ENCODE measurements at places on chromosomes 12 and 14.

GRCh38 chr12:46462641-46463355 lies 90.2 kb upstream of the SLC38A2 start:
- DNase-seq: no peak

GRCh38 chr14:82915381-82915780 lies 1381.7 kb upstream of the SEL1L start:
- no peak for DNase-seq

DNA sequence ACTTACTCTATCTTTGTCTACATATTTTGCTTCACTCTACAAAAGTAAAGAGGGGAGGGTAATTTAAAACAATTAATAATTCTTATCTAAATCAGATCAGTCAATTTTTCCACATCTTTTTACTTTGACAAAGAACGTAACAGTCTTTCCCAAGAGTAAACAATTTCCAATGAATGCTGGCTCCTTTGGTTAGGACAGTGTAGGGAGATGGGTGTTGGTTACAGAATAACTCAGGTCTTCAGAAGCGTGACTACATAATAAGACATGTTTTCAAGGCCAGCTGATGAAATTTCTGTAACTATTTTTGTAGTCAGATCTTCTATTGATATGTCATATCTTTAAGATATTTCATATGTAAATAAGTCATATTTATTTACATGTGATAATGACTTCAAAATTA lies 183.0 kb upstream of the CAND1 start:
- DNase-seq: no peak

GRCh38 chr12:47949441-47950341 lies 13.7 kb upstream of the TMEM106C start:
- DNase-seq: peak; percentile 54

DNA sequence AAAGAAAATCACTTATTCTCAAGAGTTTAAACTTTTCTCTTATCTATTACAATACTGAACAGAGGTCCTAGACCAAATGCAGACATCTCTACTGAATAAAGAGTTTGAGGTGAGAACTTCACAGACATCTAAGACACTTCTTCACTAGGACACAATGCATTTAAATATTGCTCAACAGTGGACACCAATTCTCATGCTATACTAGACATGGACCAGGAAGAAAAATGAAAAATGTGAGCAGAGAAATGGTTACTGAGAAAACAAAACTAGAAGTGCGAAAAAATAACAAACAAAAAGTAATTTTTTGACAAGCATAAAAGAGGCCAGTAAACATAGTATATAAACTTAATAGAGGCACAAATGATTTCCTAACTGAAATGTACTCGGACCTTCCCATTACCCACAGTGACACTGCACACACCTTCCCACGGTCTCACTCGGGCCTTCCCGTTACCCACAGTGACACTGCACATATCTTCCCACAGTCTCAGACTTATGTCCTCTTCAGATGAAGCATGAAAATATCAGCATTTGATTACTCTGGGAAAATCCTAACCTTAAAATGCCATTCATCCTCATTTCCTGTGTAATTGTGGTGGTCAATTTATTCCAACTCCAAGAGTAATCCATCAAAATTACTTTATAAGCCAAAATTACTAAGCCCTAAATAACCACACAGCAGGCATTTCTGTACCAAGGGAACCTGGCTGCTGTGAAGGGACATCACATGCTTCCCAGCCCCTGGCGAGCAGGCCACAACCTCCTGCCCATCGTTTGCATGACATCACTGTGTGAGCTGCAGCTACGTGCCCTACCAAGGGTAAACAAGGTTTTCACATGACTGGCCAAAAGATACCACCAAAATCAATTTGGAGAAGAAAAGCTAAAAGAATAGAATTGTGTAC lies 6.4 kb downstream of the SLC15A4 start:
- DNase-seq: peak; percentile 73

DNA sequence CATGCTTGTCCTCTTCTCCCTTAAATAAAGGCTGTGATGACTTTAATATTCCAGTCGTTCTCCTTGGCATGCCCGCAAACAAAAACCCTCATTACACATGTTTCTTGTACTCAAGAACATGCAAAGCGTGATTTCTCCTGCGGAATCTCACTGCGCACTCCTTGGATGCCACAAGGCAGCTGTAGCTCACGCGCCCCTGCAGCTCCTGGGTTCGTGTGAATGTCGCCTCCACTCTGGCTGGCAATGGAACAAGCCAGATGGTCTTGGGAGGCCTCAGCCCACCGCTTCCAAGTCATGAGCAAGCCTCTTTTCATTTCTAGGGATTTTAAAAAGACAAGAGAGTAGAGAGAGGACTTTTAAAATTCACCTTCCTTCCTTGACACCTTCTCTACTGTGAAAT lies 403.8 kb downstream of the PCNX1 start:
- DNase-seq: no peak

DNA sequence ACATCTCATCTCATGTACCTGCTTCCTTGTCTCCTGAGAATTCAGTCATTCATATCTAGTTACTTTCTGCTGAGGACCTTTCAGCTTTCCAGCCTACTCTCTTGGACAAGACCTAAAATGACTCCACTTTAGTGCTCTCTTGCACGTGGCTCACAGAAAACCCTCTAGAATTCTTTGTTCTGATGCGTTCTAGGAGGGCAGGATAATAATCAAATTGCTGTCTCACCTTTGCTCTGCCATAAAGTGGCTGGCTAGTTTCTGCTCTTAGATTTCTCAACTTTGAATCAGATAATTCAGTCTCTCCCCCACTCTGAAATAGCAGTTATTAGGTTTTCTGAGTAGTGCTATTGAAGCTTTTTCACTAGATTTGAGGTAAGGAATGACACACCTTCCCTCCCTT lies 429.5 kb upstream of the FBXO33 start:
- no peak for DNase-seq

DNA sequence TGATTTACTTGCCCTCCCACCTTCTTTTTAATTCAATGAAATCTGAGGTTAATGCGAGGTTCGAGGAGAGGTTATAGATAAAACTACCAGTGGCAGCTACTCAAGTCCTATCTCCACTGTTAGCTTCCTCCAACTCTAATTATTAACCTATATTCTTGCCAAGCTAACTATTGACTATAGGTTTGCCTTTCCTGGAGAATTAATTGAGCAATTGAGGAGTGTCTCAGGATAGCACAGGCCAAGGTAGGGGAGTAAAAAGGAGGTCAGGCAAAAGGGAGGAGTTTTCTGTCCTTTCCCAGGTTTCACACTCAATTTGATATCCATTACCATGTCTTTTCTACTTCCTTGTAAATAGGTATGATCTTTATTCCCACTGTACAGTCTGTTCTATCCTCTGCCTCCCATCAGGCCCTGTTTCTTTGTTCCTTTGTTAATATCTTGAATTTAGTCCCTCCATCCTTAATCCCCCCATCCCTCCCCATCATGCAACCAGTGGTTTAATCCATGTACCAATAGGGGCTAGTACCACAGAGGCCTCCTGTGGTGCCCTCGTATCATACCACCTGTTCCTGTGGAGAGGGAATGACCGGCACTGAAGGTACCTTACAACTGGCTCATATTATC lies 3.7 kb upstream of the SUOX start:
- DNase-seq: no peak

DNA sequence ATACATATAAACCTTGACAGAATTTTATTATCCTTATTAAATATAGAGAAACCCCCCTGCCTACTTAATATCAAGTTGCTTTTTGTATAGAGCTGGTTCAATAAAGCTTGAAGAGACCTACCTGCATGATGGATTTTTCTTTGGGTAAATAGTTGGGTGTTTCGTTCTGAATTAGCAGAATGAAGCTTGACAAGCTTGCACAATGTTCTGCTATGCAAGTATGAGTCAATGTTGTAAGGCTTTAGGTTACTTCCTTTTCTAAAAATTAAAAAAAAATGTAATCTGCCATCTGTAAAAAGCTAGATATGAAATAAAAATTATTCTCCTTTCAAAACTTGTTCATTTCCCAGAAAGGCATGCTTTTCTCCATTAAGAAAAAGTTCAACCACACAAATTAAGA lies 1662.6 kb upstream of the SEL1L start:
- no peak for DNase-seq

DNA sequence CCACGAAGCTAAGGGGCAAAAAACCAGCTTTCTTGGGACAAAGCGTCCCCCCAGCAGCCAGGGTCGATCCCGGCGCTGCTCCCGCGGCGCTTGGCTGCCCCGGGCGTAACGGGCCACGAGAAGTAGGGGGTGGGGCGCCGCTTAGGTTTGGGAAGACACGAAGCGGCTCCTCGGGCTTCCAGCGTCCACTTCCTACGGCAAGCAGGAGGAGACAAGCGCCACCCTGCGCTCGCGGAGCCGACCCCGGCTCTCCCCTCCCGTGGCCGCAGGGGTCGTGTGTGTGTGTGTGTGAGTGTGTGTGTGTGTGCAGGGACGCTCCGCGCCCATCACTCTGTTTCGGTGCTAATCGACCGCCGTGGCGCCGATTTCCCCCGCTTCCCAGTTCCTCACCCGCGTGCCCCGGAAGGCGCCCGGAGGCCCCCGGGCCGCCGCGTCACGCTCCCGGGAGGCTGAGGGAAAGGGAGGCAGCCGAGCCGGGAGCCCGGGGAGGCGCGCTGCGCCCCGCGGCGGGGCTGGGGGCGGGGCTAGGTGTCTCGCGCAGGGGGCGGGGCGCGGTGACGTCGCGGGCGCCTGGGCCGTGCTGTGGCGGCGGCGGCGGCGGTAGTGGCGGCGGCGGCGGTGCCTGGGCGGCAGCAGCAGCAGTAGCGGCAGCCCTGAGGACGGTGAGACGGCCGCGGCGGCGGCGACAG lies at the start of gene ERC1:
Gene ERC1 (plus strand): TSS at position 563 of the 689 bp plus-strand sequence. CDS start 36,681 bp downstream, outside the sequence.
- peak; percentile 66 for DNase-seq

DNA sequence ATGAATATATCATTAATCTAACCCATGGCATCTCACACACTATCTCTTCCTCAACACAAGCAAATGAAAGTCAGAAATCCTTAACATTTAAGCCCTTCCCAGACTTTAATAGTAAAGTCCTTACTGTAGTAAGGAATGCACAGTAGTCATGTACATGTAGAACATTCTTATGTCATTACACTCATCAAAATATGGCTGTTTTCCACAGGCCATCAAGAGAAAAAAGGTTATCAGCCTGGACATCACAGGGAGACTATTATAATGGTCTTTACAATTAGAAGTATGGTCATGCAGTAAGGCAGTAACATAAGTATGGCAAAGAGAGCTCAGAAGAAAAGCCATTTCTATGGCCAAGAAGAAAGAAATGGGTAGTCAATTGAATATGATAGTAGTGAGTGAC lies 121.2 kb downstream of the SLC6A15 start:
- no peak for DNase-seq

DNA sequence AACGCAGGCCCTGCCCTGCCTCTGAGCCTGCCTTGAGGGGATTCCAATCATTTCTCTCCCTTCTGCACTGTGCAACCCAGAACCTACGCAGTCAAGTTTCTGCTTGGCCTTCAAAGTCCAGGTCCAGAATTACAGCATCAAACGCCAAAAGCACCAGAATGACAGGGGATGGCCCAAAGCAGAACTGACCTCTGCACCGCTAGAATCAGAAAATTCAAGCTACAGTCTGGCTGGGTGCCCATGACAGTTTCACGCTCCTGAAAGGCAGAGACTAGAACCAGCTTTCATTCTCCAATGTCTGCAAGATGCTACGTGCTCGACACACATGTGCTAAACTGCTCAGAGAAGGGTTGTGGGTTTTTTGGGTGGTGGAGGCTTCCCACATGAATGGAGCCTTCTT lies 4.1 kb downstream of the CLMN start:
- no peak for DNase-seq

- no peak for DNase-seq
Observed at GRCh38 chr12:30870491-30871265, 55.9 kb upstream of the TSPAN11 start.

- no peak for DNase-seq
Observed at GRCh38 chr14:104076743-104077142, 8.8 kb upstream of the ASPG start.

DNA sequence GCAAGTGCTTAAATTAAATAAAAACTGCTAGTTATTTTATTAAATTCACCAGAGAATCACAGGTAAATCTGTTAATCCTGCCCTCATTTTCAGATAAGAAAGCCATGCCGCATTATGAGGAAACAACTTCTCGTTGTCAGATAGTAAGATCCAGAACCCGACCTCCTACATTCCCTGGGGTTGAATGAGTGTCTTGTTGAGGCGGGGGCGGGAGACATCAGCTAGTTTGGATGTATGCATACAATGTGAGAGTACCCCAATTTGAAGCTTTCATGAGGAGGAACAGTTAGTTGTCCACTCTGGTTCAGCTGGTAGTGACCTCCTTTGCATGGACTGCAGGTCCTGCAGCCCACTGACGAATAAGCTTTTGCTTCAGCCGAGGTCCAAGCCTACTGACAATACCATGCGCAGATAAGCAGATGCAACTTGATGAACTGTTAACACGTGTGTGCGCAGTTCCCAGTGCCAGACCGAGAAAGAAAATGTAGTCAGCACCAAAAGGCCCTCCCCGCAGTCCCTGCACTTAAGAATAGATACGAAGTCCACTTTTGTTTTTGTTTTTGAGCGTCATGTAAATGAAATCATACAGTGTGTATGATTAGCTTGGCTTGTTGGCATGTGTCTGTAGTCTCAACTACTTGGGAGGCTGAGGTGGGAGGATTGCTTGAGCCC lies 34.9 kb downstream of the EVL start:
- no peak for DNase-seq
